Activated T-helper 2 cell treated with anti-CD3 and anti-CD28 coated beads, Interferon-gamma antibody, Interleukin-2, Interleukin-4, amounts not matched to agents 10 μg/mL and 5 μg/mL and 100 μg/mL, durations not matched to agents 14 hours and 24 hours and 36 hours (primary cell): ENCODE measurements at places on chromosomes 1 and 21.

- no peaks in the 10 kb centered on the region for H3K27me3 ChIP-seq
- DNase-seq: no peak
- no peaks in the 10 kb centered on the region for H3K36me3 ChIP-seq
- H3K27ac ChIP-seq: no peak overlapping the region
- no peak overlapping the region for H3K4me3 ChIP-seq
Measured at GRCh38 chr1:177247623-177248176, 76.9 kb downstream of the BRINP2 start.

DNA sequence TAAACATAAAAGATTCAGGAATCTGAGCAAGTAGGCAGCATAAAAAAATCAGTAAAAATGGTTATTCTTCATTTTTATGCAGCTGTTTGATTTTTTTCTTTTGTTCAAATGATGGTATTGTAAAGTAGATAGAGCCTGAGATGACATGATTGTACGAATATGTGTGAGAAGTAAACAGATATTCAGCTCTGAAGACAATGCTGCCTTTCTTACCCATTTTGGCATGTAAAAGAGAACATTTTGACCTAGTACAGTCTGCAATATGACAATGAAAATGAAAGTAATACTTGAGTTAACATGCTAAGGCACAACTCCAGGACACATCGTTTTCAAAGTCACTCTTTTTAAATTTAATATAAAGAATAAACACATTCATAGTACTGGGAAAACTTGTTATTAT lies 95.7 kb upstream of the NCAM2 start:
- no peak overlapping the region for H3K27ac ChIP-seq
- H3K36me3 ChIP-seq: no peaks in the 10 kb centered on the region
- no peaks in the 10 kb centered on the region for H3K4me1 ChIP-seq
- DNase-seq: no peak

DNA sequence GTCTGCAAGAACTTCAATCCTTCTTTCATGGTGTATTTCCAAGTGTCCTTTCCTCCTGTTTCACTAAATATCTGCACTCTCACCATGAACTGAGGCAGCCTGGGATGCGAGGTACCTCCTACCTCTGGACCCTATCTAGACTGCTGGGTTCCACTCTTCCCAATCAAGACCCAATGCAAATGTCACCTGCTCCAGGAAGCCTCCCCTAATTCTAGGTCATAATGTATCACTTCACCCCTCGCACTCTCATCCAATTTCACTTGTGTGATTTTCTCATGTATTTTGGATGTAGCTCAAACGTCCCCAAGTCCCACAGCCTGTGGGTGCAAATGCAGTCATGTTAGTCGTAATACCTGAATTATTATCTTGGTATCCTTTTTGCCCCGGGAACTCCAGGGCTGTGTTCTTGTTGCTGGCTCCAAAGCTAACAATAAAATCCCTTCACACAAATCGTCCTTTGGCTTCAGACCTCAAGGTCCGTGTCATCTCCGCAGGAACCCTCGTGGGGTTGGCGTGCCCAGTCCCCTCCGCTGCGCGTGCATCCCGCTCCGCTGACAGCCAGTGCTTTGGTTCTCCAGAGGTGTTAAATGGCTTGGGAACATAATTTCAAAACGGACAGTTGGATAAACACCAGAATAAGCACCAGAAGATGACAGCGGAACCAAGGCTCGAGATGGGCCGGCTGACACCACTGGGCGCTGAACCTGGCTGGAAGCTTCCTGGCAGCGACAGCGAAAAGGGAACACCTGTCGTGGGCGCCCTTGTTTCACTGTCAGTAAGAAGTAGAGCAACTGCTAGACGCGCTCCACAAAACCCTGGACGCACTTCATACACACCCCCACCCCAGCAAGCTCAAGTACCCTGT lies 1.0 kb upstream of the BACH1 start:
- H3K27me3 ChIP-seq: peaks cover 13% of the 10 kb centered on the region
- H3K4me3 ChIP-seq: peak overlapping the region; percentile 54
- H3K27ac ChIP-seq: no peak overlapping the region
- H3K36me3 ChIP-seq: peaks cover 4% of the 10 kb centered on the region
- H3K4me1 ChIP-seq: peaks cover 40% of the 10 kb centered on the region

- no peak for DNase-seq
- H3K27ac ChIP-seq: peak overlapping the region; percentile 94
Measured at GRCh38 chr1:206472454-206472853, 2.2 kb downstream of the IKBKE start.

DNA sequence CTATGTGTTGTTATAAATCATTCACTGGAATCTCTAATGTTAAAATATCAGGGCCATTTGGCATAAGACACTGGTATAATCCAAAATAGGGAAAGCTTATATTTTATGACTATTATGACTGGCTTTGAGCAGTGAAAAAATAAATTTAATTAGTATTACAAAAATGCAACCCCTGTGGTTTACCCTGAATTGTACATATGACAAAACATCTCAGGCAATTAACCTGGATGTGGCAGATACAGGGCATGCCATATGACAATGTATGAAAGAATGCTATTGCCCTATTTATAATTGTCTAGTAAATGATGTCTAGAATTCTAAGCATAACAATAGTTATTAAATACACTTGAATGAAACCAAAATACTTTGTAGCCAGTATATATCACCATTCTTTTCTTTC lies 532.5 kb upstream of the ADGRL4 start:
- H3K36me3 ChIP-seq: no peaks in the 10 kb centered on the region
- no peak overlapping the region for H3K27ac ChIP-seq
- no peaks in the 10 kb centered on the region for H3K4me1 ChIP-seq
- no peak for DNase-seq
- no peak overlapping the region for H3K4me3 ChIP-seq
- no peaks in the 10 kb centered on the region for H3K27me3 ChIP-seq

DNA sequence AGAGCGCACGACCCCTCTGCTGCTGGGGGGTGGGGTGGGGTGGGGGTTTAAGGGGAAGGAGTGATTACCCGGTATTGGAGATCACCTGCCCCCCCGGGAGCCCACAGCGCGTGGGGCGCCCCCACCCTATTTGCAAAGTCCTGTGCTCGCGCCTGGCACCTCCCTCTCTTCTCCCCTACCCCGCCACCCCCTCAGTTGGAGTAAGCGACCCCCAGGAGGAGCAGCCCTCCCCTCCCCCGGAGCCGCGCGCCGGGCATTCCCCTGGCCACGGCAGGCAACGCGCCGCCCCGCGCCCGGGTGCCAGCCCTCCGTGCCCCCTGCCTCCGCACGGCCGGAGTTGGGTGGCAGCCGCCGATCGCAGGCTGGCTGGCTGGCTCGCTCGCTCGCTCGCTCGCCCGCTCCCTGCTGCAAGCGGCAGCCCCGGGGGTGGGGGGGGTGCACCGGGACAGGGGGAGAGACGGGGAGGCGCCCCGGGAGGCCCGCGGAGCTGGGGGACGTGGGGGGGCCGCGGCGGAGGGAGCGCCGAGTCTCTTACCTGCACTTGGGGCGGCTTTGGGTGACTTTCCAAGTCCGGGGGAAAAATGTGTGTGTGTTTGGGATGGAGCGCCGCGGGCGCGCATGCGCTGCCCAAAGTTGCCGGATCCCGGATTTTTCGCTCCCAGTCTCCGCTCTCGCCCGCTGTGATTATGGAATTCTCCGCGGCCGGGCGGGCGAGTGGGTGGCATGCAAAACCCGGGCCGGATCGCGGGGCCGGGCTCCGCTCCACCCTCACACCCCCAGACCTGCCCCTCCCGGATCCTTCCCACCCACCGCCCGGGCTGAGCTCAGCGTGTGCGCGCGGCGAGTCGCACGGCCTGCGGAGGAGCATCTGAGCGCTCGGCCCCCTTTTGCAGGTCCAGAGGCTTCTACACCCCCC lies at the start of gene CASZ1:
Gene CASZ1, minus strand, starts transcription at position 618 of the 916 bp plus-strand sequence. CDS start 102,757 bp downstream, outside the sequence.
- no peak within 1 kb of the TSS for H3K27ac ChIP-seq
- peaks cover 66% of the 10 kb centered on the region for H3K27me3 ChIP-seq
- H3K4me3 ChIP-seq: peak within 1 kb of the TSS; percentile 75

- peaks cover 5% of the 10 kb centered on the region for H3K27me3 ChIP-seq
- H3K36me3 ChIP-seq: no peaks in the 10 kb centered on the region
- no peak overlapping the region for H3K27ac ChIP-seq
- H3K4me1 ChIP-seq: no peaks in the 10 kb centered on the region
- DNase-seq: no peak
Measured at GRCh38 chr1:20603504-20604464, 14.9 kb downstream of the CDA start.

DNA sequence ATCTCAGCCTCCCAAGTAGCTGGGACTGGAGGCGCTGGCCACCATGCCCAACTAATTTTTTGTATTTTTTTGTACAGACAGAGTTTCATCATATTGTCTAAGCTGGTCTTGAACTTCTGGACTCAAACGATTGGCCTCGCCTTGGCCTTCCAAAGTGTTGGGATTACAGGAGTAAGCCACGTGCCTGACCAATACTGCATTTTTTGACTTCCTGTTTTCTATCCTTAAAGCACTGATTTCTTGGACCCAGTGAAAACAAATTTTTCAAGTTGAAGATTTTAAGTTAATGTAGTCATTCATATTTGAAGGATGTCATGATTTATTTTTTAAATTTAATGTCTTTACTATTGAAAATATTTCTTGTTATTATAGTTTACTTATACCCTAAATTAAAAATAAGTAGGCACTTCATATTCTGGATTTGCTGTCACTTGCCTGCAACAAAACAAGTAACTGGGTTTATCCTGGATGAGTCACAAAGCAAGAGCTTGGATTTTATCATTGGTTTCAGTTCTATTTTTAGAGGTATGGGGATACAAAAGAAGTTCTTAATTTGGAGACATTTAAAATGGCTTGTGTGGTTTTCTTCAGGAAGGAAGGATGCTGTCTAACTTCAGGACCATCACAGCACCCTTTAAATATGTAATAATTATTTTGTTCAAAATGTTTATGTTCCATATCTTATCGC lies 2.2 kb upstream of the VPS45 start:
- peaks cover 18% of the 10 kb centered on the region for H3K36me3 ChIP-seq
- DNase-seq: no peak
- peak overlapping the region; percentile 60 for H3K4me3 ChIP-seq

DNA sequence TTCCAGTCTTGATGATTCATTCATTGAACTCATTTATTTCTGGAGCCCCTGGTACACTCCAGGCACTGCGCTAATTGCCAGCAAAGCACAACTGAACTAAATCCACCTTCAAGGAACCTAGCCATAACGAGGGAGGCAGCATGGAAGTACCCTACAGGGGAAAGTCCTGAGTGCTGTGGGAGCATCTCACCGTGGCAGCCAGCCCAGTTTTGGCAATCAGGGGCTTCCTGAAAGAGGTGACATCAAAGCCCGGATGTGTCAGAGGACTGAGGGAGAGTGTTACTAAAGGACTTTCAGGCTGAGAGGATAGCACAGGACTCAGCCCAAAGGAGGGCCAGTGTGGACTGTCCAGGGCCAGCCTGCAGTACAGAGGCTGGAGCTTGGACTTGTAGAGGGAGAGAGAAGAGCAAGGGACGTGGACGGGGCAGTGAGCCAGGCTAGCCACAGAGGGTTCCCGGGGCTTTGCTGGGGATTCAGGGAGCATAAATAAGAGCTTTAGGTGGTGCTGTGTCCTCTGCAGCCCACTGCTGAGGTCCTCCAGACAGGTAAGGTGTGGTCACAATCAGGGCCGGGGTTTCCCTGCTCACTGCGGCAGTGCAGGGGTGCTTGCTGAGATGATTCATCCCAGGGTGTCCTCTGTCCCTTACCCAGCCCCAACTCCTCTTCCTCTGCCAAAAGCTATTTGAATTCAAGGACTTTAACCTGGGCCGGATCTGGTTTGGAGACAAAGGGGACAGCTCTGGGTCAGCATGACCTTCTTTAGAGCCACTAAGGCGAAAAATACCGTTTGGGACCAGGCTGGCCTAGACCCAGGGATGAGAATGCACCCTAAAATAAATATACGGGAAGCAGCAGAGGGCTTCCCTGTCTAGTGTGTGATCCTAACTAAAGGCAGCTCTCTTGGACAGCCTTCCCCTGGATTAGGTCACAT lies 128.3 kb downstream of the EDEM3 start:
- no peaks in the 10 kb centered on the region for H3K27me3 ChIP-seq
- no peak overlapping the region for H3K4me3 ChIP-seq
- H3K36me3 ChIP-seq: no peaks in the 10 kb centered on the region
- no peaks in the 10 kb centered on the region for H3K4me1 ChIP-seq
- no peak overlapping the region for H3K27ac ChIP-seq
- DNase-seq: no peak

DNA sequence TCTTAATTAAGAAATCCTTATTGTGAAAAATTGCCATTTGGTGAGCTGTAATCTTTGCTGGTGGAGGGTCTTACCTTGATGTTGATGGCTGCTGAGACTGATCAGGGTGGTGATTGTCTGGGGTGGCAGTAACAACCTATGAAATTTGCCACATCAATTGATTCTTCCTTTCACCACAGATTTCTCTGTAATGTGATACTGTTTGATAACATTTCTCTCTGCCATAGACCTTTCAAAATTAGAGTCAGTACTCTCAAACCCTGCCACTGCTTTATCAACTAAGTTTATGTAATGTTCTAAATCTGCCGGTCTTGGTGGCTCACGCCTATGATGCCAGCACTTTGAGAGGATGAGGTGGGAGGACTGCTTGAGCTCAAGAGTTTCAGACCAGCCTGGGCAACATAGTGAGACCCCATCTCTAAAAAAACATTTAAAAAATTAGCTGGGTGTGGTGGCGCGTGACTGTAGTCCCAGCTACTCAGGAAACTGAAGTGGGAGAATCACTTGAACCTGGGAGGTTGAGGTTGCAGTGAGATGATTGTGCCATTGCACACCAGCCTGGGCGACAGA lies 5.0 kb downstream of the KPNA6 start:
- H3K4me1 ChIP-seq: peaks cover 41% of the 10 kb centered on the region
- H3K27me3 ChIP-seq: no peaks in the 10 kb centered on the region
- H3K36me3 ChIP-seq: peaks cover 28% of the 10 kb centered on the region
- H3K27ac ChIP-seq: peak overlapping the region; percentile 52

- peaks cover 4% of the 10 kb centered on the region for H3K4me1 ChIP-seq
- no peak for DNase-seq
- H3K36me3 ChIP-seq: no peaks in the 10 kb centered on the region
- no peaks in the 10 kb centered on the region for H3K27me3 ChIP-seq
Measured at GRCh38 chr1:86972262-86972661, 57.8 kb downstream of the HS2ST1 start.

DNA sequence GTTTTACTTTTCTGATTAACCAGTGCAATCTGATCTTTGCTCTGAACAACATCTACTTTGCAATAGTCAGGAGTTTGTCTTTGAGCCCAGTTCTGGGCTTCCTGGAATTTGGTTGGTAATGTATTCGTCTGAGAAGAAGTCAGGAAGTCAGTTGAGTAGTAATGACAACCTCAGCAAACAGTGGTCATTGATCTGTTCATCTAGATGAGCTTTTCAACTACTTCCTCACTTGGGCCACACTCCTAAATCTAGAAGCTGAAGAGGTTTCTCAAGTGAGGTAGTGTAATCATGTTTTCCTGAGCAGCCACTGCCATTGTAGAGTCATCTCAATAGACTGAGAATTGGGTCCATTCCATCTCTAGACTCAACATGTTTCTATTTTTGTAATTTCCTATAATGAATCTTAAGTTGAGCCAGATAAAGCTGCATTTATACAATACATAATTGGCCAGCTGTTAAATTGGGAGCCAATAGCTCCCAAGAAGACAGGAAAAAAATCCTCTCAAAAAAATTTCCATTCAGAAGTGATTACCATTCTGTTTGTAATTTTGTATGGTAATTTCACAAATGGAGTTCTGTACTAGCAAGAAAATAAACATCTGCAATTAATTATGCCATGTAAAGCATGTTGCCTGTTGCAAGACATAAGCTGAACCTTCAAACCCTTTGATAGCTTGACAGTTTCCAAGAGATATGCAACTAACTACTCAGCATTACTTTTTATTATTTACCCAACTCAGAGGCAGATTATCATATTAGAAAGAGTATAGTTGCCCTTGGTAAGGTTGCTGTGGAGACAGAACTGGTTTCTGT lies 49.6 kb downstream of the WDR64 start:
- H3K36me3 ChIP-seq: no peaks in the 10 kb centered on the region
- no peaks in the 10 kb centered on the region for H3K4me1 ChIP-seq
- DNase-seq: no peak
- H3K27ac ChIP-seq: no peak overlapping the region
- H3K27me3 ChIP-seq: no peaks in the 10 kb centered on the region
